ENCODE measurements at places on chromosomes 11 and 22.

DNA sequence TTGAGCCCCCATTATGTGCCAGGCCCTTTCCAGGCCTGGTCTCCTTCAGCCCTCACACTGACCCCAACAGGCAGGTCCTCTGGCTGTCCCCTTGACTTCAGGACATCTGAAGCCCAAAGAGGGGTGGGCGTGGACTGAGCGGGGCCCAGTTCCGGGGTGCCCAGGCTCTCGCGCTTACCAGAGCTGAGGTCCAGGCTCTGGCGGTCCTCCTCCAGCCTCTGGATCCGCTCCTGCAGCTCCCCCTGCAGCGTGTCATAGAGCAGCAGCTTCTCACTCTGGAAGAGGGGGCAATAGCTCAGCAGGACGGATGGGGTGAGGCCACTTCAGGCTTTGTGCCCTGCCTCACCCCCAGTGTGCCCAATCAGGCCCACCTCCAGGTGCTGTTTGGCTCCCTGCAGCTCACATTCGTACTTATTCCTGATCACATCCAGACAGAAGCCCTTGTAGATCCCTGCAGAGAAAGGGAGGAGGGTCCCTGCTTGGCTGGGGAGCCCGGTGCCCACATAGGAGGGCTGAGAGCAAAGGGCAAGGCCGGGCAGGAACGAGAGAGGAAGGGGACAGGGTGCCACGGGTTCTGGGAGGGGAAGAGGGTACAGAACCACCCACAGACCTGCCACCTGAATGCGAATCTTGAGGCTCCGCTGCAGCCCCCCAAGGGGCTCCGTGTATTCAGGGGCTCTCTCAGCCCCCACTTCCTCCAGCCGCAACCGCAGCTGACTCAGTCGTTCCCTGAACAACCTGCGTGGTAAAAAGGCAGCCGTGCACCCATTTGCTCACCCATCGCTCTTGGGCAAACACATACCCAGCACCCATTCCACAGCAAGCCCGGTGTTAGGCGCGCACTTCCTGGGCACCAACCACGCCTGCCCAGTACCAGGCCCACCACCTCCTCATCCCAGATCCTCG, 4.1 kb downstream of the BRMS1 start:
- no peaks in the 10 kb centered on the region for H3K27me3 ChIP-seq
- DNase-seq: no peak
- no peak overlapping the region for H3K4me3 ChIP-seq
- H3K27ac ChIP-seq: no peak overlapping the region

- H3K36me3 ChIP-seq: peaks cover 10% of the 10 kb centered on the region
- peak overlapping the region; percentile 74 for H3K4me3 ChIP-seq
- no peak for DNase-seq
- peaks cover 53% of the 10 kb centered on the region for H3K4me1 ChIP-seq
- H3K27ac ChIP-seq: no peak overlapping the region
These were observed 41.5 kb downstream of the OR4D9 start for GRCh38 chr11:59552844-59553243.

DNA sequence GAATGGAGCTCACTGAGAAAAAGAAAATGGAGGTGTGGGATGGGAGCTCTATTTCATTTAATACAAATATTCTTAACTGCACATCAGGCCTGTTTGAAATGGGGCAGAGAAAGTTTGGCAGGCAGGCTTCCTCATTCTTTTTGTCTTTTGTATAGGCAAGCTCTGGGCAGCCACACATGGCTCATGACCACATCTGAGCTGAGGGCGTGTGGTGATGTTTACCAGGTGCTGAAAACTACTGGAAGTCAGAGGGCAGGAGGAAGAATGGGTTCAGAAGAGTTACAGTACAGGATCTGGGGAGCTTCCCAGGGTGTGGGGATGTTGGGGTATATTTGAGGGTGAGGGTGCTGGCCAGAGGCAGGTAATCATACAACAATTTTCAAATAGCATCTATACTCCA, 66.3 kb upstream of the NAV2 start:
- peaks cover 22% of the 10 kb centered on the region for H3K4me1 ChIP-seq
- H3K4me3 ChIP-seq: no peak overlapping the region
- H3K27ac ChIP-seq: no peak overlapping the region
- H3K36me3 ChIP-seq: no peaks in the 10 kb centered on the region

DNA sequence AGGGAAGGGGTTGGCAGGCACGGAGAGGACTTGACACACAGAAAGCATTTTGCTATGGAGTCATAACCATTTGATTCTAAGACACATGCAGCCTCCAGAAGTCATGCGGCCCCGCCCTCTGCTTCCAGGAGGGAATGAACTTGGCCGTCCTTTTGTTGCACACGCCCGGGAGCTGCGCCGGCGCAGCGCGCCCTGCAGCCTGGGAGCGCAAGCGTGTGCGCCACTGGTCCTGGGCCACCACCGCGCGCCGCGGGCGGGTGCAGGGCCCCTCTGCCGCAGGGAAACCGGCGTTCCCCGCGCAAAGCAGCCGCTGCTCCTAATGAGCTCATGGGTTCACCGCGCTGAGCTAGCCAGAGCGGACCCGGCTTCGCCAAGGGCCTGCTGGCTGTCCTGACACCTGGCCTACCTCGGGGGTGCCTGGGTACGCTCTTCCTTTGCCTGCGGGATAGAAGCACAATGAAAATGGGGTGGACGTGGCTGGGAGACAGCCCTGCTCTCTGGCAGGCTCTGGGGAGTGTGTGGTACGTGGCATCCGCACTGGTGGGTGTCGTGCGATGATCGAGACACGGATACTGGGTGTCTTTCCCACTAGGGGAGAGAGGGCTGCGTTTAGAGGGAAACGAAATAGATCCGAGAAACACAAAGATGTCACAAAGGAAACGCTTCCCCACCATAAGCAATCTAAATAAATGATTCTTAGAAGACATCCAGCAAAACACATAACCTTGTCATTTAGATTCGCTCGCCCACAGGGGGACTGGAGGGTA, 669 bp downstream of the MICAL3 start:
- H3K27ac ChIP-seq: peak overlapping the region; percentile 97
- peak overlapping the region; percentile 94 for H3K4me3 ChIP-seq
- H3K36me3 ChIP-seq: no peaks in the 10 kb centered on the region

DNA sequence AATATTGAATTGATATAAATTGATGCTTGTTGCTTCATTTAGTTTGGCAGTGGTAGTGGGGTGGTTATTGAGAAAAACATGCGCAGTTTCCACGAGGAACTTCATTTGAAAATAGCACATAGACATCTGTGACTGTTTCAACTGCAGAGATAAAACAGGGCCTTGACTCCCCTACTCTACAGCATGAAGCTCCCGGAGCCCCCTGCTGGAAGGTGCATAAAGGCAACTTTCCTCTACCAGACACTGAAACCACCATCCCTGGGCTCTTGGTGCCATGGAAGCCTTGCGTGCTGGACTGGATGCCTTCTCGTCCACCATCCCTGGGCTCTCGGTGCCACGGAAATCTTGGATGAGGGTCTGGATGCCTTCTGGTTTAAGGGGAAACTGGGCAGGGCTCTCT, 195.9 kb downstream of the CSNK2A3 start:
- H3K27ac ChIP-seq: no peak overlapping the region
- no peaks in the 10 kb centered on the region for H3K27me3 ChIP-seq
- no peak overlapping the region for H3K4me3 ChIP-seq
- DNase-seq: peak; percentile 34
- H3K4me1 ChIP-seq: no peaks in the 10 kb centered on the region

GRCh38 chr22:44664149-44664548, 37.9 kb upstream of the PRR5 start:
- no peak overlapping the region for H3K4me3 ChIP-seq
- H3K27ac ChIP-seq: peak overlapping the region; percentile 35
- H3K4me1 ChIP-seq: peaks cover 29% of the 10 kb centered on the region
- DNase-seq: no peak
- peaks cover 7% of the 10 kb centered on the region for H3K27me3 ChIP-seq

DNA sequence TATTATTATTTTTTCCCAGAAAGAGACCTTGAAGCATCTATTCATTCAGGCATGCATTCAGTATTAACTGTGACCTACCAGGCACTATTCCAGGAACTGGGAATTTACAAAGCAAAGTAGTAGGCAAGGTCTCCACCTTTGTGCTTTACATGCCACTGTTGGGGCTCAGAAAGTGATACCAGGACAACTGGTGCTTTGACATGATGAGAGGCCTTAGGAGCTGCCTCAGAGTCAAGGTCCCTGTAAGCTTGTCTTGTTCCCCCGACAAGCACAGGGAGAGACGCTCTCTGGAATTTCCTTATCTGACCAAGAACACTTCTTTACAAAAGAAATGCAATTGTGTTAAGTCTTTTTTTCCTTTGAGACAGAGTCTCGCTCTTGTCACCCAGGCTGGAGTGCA, 2.3 kb upstream of the HMOX1 start:
- H3K27ac ChIP-seq: no peak overlapping the region
- H3K4me3 ChIP-seq: no peak overlapping the region
- no peak for DNase-seq
- no peaks in the 10 kb centered on the region for H3K36me3 ChIP-seq

DNA sequence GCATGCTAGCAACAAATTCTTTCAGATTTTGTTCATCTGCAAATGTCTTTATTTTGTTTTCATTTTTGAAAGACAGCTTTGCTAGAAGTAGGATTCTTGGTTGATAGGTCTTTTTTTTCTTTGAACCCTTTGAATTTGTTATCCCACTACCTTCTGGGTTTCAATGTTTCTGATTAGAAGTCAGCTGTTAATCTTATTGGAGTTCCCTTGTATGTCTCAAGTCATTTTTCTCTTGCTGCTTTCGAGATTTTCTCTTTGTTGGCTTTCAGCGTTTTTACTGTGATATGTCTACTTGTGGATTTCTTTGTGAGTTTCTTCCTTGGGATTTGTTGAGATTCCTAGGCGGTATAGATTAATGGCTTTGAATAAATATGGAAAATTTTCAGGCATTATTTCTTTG, 27.2 kb upstream of the MS4A8 start:
- H3K27ac ChIP-seq: no peak overlapping the region
- H3K4me1 ChIP-seq: no peaks in the 10 kb centered on the region
- peaks cover 12% of the 10 kb centered on the region for H3K27me3 ChIP-seq
- H3K36me3 ChIP-seq: peaks cover 5% of the 10 kb centered on the region
- no peak for DNase-seq

DNA sequence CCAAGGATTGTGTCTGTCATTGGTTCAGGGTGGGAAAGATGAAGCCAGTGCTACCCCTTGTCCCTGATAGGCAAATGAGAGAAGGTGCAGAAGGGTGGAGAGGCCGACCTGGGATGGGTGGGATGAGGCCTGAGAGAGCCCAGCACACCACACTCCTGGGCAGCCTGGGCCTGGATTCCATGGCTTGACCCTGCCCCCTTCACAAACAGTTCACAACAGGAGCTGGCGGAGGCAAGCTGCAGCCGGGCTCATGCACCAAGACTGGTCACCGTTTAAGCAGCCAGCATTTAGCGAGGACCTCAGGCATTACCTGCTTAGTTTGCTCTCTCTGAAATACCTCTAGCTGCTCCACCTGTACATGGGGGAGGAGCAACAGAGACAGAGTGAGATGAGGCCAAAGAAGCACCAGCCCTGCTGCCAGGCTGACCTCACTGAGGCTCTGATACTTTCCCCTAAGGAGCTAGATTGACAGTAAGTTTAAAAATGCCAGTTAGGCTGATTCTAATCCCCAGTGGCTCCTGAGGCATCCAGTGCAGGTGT, 13.5 kb downstream of the IL18BP start:
- no peak overlapping the region for H3K27ac ChIP-seq
- no peaks in the 10 kb centered on the region for H3K4me1 ChIP-seq
- peak overlapping the region; percentile 49 for H3K4me3 ChIP-seq
- H3K27me3 ChIP-seq: peaks cover 4% of the 10 kb centered on the region
- H3K36me3 ChIP-seq: peaks cover 21% of the 10 kb centered on the region

DNA sequence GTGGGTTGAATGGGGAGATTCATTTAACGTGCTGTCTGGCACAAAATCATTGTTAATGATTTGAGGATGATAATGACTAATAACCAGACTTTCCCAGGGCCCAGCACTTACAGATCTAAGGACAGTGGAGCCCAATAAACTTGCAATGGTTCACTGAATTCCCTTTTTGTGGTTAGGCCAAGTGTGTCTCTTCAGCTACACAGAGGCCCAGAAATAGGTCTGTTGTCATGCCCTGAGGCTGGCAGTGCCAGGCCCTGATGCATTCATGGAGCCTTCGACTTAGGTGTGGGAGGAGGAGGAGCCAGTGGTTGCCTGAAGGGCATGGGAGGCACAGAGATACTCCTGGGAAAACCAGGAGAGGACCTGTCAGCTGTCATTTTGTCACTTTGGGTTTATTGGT, 56.1 kb downstream of the KIAA1671 start:
- no peak overlapping the region for H3K4me3 ChIP-seq
- no peaks in the 10 kb centered on the region for H3K27me3 ChIP-seq
- peaks cover 19% of the 10 kb centered on the region for H3K4me1 ChIP-seq
- no peak for DNase-seq
- H3K27ac ChIP-seq: peak overlapping the region; percentile 78

DNA sequence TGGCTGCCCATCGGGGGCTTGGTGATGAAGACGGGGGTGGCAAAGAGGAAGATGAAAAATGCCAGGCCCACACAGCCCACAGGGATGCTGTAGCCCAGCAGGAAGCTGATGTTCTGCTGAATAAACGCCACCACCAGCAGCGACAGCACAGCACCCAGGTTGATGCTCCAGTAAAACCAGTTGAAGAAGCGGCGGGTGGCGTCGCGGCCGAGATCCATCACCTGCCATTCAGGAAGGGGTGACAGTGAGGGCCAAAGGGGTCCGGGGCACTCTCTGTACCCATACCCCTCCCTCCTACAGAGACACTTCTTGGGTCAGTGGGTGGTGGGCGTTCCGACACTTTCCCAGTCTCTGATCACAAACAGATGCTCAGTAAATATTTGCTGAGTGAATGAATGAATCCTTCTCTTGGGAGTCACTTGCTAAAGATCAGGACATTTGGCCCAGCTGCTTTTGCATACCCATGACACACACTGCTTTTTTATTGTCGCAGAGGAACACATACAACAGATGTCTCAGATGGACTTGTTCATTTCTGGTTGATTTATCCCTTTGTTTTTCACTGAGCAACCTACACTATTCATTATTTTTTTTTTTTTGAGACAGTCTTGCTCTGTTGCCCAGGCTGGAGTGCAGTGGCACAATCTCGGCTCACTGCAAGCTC, 5.2 kb downstream of the SLC15A3 start:
- DNase-seq: no peak
- peak overlapping the region; percentile 27 for H3K4me3 ChIP-seq
- peaks cover 28% of the 10 kb centered on the region for H3K27me3 ChIP-seq
- H3K27ac ChIP-seq: no peak overlapping the region
- peaks cover 65% of the 10 kb centered on the region for H3K4me1 ChIP-seq

DNA sequence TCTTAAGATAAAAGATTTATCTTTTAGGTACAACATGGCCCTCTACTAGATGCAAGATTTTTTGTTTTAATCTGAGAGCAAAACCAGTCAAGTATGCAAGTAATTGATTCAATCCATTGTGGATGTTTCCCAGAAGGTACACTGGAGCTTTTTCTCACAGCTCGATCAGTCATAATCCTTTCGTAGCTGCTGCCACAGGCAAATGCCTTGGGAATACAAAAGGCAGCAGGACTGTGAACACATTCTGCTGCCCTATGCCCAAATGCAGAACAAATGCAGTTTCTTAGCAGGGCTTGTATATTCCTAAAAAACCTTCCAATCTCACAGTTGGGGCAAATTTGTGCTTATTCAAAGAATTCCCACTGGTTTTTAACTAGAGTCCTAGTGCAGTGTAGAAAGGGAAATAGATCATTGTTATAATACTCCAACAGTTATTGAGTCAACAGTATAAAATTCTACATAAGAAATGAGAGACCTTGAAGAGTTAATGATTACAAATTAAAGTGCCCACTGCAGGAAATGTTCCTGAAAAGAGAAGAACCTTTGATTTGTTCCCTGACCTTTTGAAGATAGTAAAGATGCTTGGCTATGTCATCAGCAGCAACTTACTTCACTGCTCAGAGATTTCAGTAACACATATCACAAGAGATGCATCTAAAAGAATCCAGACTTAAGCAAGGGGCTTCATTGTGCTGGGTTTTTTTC, 14.1 kb downstream of the LPXN start:
- H3K36me3 ChIP-seq: no peaks in the 10 kb centered on the region
- no peaks in the 10 kb centered on the region for H3K27me3 ChIP-seq
- H3K27ac ChIP-seq: no peak overlapping the region
- peaks cover 5% of the 10 kb centered on the region for H3K4me1 ChIP-seq
- H3K4me3 ChIP-seq: no peak overlapping the region

All from neural crest cell (in vitro differentiated cells).